Tibial nerve (tissue), 4 donors: ENCODE measurements at places on chromosomes 6 and 20.
A peak's percentile ranks its signal among the peaks of the same experiment; 100 is the strongest.

DNA sequence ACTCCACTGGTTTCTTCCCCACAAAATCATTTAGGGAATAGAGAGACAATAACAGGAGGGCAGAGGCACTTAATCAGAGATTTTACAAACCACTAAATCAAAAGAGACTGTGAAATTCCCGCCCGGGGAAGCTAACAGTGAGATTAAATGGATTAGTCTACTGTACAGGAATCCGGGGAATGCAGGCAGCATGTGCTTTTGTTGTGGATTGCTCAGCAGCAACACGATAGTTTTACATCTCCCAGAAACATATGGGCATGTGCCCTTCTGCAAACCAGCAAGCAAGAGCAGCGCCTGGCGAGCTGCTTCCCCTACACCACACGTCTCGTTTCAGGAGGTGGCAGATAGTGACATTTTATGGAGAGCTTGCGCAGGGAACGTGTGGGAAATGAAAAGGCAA lies 382.3 kb downstream of the CD83 start:
- DNase-seq, result no peak

DNA sequence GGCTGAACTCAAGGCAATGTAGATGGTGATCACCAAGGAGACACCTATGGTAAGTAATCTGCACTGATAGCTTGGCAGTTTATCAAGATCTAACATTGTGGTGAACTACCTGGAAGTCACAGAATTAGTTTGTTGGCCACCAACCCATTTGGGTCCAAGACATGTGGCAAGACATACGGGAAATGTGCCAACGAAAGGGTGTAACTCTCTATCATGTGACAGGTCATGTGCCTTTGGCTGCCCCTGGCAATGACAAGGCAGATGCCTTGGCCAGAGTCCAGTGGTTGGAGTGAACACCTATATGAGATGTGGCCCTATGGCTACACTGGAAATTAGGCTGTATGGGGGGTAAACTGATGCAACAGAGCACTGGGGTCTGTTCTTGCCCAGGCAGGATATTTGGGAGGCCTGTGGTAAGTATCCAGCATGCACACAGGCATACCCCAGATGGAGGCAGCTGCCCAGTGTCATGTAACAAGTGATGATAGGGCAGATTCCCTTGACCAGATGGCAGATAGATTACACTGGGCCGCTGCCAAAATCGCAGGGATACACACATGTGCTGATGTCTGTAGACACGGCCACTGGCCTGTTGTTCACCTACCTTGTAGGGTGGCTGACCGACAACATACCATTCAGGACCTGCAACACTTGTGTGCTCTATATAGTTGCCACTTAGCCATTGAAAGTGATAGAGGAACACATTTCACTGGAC lies 35.5 kb upstream of the HSF2 start:
- DNase-seq, result no peak

DNA sequence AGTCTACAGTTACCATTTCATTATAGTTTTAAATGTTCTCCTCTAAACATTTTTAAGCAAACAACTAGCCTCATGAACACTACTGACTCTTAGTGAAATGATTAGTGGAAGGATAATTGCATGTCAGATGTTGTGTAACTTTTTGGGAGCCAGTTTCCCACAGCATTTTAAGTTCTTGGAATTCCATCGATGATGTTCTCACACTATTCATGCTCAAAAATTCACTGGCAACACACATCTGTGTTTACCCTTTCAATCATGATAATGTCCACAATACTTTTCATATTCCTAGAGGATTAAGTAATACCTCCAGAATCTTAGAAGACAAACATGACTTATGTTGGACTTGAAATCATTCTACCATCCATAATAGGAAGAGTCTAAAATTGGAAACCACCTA lies 678.1 kb upstream of the ID4 start:
- no peak for DNase-seq

GRCh38 chr20:23028392-23028791 lies 6.7 kb upstream of the SSTR4 start:
- no peak for DNase-seq

DNA sequence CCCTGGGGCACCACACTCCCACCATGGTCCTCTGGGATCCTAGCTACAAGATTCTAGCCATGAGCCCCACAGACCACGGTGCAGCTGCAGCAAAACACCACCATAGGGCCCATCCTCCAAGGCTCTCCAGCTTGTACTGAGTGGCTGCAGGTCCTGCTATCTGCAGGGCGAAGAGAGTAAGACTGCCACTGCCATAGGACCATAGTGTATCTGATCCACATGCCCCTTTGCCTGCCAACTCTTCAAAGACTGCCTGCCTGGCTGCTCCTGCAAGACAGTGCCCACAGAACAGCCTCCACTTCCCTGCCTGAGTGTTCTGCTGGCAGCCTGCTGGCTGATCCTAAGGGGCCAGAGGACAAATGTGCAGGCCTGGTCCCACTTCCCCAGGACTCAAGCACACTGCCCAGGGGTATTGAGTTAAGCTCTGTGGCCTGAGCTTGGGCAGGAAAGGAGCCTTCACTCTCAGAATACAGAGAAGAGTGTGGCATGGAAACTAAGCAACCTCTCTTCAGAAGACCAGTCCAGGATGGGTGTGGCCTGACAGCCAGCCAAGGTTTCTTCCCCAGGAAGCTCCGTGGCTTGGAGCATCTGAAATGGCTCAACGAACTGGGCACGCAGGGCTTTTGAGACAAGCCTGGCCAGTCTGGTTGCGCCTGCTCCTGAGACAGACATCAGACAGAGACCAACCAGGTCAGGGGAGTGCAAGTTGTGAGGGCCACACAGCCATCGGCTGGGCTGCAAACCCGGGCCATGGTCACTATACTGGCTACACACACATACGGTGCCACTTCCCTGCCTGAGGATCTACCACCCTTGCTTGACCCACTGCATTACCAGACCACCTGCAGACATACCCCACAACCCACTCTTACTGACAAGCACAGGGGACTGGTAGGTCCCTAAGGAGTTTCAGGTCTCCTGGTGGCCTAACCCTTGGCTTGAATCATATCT lies 54.5 kb downstream of the RNGTT start:
- no peak for DNase-seq

DNA sequence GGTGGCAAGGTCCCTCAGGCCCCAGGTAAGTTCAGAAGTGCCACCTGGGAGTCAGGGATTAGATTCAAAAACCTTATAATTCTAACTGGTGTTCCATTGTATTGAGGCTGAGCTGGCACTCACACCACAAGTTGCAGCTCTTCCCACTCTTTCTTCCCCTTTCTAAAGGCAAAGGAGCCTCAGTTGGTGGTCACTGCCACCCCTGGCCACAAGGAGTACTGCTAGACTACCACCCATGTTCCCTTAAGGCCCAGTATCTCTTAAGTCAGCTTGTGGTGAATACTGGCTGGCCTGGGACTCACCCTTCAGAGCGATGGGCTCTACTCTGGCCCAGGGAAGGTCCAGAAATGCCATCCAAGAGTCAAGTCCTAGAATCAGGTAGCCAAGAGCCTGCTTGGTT lies 421.1 kb upstream of the KHDRBS2 start:
- no peak for DNase-seq

DNA sequence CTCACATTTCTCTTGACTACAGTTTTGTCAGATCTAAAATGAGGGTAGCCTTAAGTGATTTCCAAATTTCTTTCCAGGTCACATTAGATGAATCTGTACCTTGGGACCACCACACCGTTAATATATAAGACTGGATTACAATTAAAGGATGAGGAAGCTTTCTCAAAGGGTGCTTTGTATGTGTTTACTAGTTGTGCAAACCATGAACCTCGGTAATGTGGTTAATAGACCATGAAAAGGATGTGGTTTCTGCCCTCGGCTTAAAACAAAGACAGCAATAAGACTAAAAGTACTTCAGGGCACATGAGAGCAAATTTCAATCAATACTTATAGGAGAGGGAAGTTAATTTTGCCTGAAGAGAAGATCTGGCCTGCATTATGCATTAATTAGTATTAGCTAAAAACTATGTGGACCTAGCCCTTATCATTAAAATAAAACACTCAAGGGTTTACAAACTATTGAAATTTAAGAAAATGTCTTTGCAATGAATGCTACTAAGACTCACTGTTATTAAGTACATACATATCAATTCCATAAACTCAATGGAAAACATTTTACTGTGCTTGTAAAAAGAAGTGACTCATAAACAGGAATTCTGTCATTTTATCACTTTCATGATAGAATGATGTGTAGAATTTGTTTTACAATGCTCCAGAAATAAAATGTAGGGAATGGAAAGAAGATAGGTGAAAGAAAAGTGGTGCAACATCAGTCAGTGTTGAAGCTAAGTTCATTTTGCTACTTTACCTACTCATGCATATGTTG lies 936 bp upstream of the TMX4 start:
- DNase-seq, result no peak

- DNase-seq, result no peak
Observed at GRCh38 chr6:52596371-52597028, 19.6 kb upstream of the TRAM2 start.

GRCh38 chr6:56458324-56458884 lies 184.3 kb downstream of the DST start:
- no peak for DNase-seq

DNA sequence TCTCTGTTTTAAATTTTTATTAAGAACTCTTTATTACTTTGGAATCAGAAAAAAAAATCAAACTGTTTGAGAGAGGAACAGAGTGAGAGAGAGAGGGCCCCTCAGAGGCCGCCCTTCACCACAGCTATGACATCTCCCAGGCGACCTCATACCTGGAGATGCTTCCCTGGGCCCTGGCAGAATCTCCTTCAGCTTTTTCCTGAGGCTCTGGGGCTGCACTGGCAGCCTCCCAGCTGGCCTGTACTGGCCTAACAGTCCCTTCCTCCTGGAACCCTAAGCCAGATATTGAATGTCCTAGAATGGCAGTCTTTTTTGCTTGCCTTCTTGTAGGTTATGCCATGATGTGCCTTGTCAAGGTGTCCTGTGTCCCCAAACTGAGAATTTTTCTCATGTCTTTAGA lies 13.7 kb downstream of the ABHD12 start:
- no peak for DNase-seq

DNA sequence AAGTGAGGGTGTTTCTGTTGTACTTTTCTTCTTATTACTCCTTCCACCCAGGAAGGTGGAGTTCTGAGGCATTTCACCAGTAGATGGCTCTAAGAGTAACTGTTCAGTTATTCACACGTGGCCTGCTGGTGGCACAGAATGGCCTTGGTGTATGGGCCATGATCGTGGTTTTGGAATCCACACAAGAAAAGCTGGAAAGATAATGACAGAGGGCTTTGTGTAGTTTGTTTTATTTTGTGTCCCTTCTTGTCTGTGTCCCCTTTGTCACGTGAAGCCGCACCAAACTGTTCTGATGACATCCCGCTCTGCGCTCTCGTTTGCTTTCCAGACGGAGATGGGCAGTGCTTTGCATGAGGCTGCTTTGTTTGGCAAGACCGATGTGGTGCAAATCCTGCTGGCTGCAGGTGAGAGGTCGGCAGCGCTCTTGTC lies 93.4 kb downstream of the ANKS1A start:
- no peak for DNase-seq

- DNase-seq, result no peak
Observed at GRCh38 chr6:3368685-3369084, 88.2 kb downstream of the SLC22A23 start.

- DNase-seq, result no peak
Observed at GRCh38 chr6:12578097-12578496, 138.5 kb upstream of the PHACTR1 start.

- DNase-seq, result no peak
Observed at GRCh38 chr6:4012826-4013225, 66.1 kb downstream of the FAM217A start.

- no peak for DNase-seq
Observed at GRCh38 chr20:62040381-62040922, 25.2 kb downstream of the TAF4 start.

- DNase-seq, result peak; percentile 78
Observed at GRCh38 chr6:33579828-33580714, at the start of gene BAK1. TSS of gene BAK1 (minus strand) at chr6:33580276. CDS start at chr6:33577604, 2,672 bp downstream.

DNA sequence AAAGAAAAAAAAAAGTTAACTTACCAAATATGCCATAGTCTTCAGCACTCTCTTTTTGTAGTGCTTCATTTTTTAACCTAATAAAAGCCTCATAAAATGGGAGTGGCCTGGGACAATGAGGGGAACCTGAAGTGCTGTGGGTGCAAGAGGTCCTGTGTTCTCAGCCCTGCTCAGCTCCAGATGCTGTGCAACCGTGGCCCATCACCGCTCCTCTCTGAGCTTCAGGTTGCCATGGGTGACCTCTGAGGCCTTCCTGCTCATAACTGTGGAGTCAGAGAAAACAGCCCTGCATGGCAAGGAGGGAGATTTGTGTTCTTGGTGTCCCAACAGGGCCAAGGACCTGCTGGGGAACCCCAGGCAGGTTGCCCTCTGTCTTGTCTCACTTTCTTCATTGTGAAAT lies 10.0 kb downstream of the TCF15 start:
- no peak for DNase-seq

DNA sequence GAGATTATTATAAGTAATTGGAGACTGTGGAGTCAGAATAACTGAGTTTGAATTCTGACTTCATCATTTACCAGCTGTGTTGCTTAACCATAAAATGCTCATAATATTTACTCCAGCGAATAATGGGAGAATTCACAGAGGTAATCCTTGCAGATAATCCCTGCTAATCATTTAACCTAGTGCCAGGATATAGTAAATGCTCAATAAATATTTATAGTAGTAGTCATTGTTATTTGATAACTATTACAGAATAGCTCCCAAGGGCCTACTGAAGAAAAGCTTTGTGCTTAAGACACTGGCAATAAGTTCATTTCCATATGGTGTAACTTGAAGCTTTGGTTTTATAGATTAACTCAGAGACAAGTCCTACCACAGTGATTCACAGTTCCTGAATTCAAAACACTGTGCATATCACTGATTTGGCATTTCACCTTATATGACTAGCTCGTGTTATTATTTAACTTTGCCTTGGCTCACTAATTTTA lies 208.8 kb upstream of the PLCB4 start:
- DNase-seq, result no peak

DNA sequence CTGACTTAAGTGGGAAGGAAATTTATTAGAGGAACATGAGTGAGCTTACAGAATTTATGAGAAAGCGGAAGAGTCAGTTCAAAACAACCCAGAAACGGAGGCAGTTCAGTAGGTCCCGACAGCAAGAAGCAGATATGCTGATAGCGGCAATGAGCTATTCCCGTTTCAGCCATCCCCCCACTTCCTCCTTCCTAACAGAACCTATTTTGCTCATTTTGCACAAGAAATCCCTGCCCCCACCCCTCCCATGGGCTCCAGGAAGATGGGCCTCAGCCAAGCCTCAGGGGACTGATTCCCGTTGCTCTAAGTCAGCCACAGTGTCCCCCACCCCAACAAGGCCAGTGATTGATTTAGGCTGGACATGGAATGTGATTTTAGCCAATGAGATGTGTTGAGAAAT lies 157.5 kb downstream of the CEBPB start:
- DNase-seq, result peak; percentile 61

DNA sequence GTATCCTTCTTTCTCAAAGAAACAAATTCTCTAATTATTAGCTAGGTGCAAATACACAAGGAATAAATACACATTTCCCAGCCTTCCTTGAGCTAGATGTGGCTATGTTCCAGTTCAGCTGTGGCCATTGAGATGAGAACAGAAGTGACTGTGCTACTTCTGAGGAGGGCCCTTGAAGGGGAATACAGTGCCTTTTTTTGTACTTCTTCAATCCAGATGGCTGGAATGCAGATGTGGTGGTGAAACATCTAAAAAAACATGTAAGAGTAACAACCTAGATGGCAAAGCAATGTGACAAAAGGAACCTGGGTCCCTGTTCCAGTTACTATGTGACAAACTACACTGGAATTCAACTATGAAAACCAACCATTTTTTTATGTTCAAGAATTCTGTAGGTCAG lies 115.4 kb upstream of the DST start:
- no peak for DNase-seq

GRCh38 chr6:119493980-119494379 lies 144.4 kb upstream of the MAN1A1 start:
- DNase-seq, result no peak
